ENCODE measurements at places on chromosomes 4 and X. TPM values are rescaled to one million over a fixed set of nuclear protein-coding genes. Genes with fewer than 3 reads are reported as not detected.

Gene IL21
- total RNA-seq = not detected

Gene OPHN1
- 17.7 TPM for total RNA-seq

Gene EGFL6
- total RNA-seq = not detected

Gene CRMP1
- total RNA-seq = not detected

Gene HPSE
- total RNA-seq = 1.4 TPM

Gene PRKG2
- 0.52 TPM for total RNA-seq

DNA sequence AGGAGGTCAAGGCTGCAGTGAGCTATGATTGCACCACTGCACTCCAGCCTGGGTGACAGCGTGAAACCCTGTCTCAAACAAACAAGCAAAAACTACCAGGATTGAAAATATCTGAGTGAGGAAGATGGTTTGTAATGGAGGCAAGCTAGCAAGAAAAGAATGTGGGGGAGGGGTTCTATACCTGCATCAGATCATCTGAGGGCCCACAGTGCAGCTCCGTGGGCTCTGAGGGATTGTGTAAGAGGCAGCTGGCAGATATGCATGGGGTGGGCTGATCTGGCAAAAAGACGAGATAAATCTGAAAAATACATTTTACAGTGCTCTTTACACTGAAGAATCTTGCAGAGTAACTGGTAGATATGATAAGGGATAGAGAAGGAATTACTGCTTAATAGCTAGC, 28.9 kb upstream of the CHRNA9 start:
- no peak for DNase-seq

- no peak for DNase-seq
Measured at GRCh38 chr4:10554121-10554520, 96.9 kb upstream of the ZNF518B start.

- no peak for DNase-seq
Measured at GRCh38 chr4:6427439-6428090, 44.8 kb downstream of the PPP2R2C start.

All from HT-29 (cell line).